ENCODE measurements at places on chromosomes 13 and 19.

DNA sequence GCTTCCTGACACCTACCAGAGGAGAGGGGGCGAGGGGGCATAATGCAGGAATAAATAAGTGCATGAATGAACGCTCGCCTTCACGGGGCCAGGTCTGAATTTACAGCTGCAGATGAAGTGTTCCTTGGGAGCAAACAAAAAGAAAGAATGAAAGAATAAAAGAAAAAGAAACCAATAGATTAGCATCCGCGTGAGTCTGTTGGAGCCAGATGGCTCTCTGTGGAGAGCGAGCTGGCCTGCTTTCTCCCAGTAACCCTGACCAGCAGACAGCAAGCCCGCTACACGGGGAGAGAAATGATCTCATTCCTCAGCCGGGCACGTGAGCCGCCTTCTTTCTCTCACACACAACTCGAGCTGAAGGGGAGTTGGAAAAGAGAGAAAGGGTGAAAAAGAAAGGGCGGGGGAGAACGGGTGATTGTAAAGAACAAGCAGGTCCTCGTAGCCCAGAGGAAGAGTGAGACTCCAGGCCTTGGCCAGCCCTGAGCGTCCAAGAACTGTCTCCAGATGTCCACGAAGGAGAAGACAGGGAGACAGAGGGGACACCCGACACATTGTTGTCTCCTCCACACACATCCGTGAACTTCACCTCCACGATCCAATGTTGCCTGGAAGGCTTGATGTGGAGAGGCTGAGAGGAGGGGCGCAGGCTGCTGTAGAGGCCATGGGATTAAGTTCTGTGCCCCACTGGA is 81.4 kb downstream of the RNASEH2B start:
- DNase-seq: no peak

- no peak for DNase-seq
Measured at GRCh38 chr13:32669030-32669646, 82.9 kb downstream of the PDS5B start.

DNA sequence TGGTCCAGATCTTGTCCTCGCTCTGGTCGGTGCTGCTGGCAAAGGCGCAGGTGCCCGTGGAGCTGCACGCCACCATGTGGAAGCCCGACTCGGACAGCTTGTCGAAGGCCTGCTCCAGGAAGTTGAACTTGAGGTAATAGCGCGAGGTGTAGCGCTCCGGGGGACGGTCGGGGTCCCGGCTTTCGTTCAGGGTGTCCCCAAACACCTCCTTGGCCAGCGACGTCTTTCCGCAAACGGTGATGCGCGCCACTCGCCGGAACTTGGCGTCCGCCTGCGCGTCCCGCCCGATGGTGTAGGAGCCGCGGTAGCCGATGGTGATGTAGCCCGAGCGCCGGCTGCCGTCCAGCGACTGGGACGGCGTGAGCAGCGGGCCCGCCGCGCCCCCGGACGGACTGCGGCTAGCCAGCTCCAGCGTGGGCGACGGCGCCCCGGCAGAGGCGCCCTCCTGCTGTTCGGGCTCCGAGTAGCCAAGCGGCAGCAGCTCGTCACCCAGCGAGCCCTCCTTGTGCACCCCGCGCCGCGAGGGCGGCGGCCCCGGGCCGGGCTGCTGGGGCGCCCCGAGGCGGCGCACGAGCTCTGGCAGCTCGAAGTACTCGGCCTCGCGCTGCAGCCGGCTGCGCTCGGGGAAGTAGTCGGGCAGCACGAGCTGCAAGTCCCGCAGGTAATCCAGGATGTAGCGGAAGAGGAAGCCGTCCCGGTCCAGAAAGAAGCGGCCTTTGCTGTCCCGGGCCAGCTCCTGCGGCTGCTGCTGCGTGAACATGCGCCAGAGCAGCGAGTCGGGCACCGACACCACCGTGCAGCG is 801 bp downstream of the KCTD12 start:
- DNase-seq: no peak

DNA sequence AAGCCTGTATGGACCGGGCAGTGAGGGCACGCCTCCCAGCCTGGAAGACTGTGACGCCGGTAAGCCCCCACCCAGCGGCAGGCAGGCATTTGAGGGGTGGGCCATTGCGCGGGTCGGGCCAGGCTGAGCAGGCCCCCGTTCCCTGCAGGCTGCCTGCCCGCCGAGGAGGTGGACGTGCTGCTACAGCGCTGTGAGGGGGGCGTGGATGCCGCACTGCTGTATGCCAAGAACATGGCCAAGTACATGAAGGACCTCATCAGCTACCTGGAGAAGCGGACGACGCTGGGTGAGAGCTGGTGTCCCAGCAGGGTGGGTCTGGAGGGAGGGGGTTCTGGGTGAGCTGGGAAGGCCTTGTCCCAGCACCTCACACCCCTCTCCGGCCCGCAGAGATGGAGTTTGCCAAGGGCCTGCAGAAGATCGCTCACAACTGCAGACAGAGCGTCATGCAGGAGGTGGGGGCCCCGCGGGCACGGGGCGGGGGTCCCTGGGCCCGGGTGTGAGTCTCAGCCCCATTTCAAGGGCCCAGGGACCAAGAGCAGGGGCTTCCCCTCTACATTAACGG is 7.1 kb downstream of the ARHGAP45 start:
- no peak for DNase-seq

DNA sequence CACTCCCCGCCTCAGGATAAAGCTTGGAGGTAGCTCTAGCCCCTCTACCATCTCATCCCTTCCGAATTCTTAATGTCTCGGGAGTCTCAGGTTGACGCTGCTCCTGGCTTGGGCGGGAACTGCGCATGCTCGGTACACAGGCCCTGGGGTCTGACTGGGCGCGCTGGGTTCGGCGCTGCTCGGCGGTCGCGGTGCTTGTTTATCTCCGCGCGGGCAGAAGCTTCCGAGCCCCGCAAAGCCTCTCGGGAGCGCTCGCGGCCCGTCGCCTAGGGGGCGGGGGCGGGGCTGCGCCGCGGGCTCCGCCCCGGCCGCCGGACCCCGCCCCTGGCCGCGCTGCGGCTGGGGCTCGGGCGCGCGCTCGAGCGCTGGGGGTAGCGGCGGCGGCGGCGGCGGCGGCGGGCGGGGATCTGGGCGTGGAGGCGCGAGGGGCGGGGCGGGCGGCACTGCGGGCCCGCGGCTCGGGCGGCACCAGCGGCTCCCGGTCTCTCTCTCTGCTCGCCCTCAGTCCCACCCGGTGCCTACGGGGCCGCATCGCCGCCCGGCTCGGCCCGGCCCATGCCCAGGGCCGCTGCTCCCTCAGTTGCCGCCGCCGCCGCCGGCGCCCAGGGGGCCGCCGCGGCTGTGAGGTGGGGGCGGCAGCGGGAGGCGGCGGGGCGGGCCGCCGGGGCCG is at the start of gene RAP2A:
Gene RAP2A (plus strand): TSS at position 443 of the 670 bp plus-strand sequence. CDS start 302 bp downstream, outside the sequence.
- peak; percentile 45 for DNase-seq

- no peak for DNase-seq
Measured at GRCh38 chr13:29472332-29472961, 123.0 kb downstream of the SLC7A1 start.

DNA sequence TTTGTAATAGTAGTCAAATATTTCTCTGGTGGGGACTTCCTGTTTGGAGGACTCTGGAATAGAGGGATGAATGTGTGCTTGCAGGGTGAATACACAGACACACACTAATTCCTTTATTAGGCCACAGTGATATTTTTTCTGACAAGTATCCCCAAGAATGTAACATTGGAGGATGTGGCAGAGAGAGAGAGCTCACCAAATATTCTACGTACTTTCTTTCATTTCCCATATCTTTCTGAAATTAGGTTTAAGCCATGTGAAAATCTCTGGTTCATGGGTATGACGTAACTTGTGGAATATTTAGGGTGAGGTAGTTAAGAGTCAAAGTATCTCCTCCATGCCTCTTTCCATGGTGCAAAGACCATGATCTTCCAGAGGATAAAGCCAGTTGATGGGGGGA is 463.4 kb downstream of the DIAPH3 start:
- peak; percentile 37 for DNase-seq

DNA sequence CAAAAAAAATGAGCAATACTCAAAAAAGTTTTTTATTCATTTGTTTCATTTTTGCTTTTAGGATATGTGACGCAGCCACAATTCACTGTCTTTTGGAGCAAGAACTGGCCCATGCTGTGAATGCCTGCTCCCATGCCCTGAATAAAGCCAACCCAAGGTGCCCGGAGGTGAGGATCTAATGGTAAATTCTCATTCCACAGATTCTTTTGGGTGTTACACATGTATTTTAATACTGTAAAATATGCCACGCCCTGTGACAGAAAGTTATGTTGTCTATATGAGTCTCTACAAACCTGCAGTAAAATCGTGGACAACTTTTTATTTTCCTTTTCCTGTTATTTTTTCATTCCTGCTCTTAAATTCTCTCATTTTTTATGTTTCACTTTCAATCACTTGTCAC is 57.5 kb upstream of the AKAP11 start:
- DNase-seq: no peak

DNA sequence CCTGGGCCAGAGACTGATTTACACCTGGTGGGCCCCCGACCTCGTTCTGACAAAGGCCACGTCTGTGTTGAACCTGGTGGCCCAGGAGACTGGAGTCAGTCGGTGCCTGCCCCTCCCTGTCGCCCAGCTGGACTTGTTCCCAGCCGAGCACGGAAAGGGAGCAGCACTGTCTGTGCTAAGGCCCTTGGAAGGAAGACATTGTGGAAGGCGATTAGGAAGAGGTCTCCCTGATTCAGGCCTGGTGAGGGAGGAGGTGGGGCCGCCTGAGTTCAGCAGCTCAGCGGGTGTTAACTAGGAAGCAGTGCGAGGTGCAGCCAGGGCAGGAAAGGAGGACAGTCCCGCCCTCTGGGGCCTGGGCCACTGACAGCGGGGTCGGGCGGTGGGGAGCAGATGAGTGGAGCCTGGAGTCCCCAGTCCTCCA is 64.7 kb downstream of the GPR12 start:
- DNase-seq: no peak

GRCh38 chr13:79112016-79112415 is 294.0 kb downstream of the RBM26 start:
- no peak for DNase-seq

GRCh38 chr13:32838945-32839344 is 177.3 kb upstream of the KL start:
- DNase-seq: no peak

DNA sequence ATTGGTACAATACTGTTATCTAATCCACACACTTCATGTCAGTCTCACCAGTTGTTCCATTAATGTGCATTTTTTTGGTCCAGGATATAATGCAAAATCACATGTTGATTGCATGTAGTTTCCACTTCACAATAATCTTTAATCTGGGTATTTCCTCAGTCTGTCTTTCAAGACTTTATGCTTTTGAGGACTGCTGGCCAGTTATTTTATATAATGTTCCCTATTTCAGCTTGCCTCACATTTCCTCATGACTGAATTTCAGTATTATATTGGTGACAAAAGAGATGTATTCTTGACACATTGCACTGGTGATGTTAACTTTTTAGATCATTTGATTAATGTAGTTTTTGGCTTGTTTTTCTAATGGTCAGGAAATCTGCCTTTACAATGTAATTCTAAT is 368.3 kb downstream of the IRS2 start:
- DNase-seq: no peak

GRCh38 chr19:18408053-18408476 is 10.6 kb upstream of the LRRC25 start:
- DNase-seq: no peak

DNA sequence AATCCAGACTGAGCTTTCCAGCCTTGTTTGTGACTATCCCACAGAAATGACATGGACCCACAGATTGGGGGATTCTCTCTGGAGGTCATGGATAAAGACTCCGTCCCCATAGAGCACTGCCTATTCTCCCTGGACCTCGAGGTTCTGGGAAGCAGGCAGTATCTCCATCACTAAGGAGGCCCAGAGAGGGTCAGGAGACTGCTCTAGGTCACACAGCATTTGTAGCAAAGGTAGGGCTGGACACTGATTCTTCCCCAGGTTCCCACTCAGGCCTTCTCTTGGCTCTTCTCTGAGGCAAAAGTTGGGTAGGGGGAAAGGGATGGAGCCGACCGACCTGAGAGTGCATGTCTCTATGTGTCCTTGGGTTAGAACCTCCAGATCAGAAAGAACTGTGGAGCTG is 80.9 kb downstream of the PTPRS start:
- no peak for DNase-seq

GRCh38 chr19:39998501-39998900 is 1.6 kb downstream of the ZNF546 start:
- no peak for DNase-seq

DNA sequence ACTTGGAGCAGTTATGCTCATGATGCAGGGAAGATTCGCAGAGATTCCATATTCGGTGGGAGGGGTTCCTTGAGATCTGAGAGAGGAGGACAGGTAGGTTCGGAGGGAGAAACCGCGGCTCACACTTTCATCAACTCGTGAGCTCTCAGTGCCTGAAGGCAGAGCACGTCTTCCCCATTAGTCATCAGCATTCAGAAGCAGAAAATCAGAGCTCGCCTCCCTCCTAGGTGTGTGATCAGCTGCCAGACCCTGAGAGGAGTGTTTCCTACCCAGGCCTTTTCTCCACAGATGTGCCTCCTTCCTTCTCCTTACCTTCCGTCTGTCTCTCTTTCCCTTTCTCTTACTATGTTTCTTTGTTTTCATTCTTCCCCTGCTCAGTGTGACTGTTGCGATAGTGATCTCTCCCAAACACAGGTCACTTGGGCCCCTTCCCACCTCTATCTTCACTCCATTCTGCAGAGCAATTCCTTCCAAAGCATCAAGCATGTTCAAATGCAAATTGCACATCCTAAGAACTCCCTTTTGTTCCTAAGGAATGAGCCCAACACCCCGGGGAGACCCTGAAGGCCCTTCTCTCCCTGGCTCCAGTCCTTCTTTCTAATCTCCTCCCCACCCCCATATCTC is 389.5 kb downstream of the UQCRFS1 start:
- DNase-seq: no peak

DNA sequence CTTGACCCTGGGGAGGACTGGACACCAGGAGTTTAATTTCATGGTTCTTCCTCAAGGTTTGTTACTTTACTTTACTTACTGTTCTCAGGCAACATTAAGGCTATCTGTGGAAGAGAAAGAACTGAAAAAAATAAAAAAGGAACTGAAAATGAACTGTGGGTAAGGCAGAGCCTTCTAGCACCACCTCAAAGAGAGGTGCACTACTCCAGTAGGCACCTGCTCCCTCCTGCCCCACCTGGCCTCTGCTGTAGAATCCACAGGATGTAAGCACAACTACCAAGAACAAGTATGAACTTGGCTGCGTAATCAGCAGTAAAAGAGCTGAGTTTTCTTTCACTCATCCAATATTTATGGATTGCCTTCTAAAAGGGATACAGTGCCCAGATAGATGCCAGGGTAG is 12.2 kb downstream of the ZNF112 start:
- no peak for DNase-seq

GRCh38 chr13:33953203-33953602 is 135.3 kb downstream of the RFC3 start:
- peak; percentile 17 for DNase-seq

- no peak for DNase-seq
Measured at GRCh38 chr13:51838240-51838846, 6.6 kb downstream of the TMEM272 start.

DNA sequence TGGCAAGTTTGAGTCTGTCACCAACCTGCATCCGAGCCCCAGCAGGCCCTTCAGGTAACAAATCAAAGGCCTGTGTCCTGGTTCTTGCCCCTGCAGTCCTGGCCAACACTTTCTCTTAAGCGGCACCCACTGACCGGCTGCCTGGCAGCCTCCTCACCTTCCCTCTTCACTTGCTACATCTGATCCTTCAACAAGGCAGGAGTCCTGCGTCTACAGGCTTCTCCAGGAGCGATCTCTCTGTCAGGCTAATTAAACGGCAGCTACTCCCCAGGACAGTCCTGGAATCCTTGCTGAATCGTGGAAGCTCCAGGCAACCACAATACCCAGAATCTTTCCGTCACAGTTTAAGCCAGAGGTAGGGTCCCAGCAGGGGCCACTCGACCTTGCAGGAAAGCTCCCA is 41.1 kb upstream of the GAS6 start:
- DNase-seq: no peak

- no peak for DNase-seq
Measured at GRCh38 chr13:92849381-92849780, 377.2 kb upstream of the GPC6 start.
